ENCODE measurements at places on chromosomes 4 and X.

DNA sequence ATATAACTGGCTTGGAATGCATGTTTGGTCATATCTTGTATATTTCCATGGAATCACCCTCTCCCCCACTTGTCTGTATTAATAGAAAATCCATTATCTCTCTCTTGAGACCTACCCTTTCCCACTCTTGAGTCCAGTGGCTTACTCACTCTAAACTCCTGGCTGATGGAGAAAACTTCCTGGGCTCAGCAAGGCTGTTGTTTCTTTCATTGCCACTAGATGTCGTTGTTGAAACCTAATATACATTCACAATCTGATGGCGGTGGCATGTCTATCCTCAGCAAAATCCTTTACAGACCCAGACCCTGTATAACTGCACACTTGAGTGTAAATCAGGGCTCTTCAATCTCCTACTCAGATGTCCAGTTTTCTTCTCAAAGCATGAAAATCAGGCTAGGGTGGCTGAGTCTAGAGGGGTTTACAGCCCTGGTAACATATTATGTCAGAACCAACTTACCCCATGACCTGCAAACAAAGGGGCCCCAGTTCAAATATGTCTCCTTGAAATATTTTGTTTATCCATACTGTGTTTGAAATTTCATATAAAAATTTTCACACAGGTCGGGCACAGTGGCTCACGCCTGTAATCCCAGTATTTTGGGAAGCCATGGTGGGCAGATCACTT, 70.0 kb upstream of the FAM241A start:
- no peak for DNase-seq

DNA sequence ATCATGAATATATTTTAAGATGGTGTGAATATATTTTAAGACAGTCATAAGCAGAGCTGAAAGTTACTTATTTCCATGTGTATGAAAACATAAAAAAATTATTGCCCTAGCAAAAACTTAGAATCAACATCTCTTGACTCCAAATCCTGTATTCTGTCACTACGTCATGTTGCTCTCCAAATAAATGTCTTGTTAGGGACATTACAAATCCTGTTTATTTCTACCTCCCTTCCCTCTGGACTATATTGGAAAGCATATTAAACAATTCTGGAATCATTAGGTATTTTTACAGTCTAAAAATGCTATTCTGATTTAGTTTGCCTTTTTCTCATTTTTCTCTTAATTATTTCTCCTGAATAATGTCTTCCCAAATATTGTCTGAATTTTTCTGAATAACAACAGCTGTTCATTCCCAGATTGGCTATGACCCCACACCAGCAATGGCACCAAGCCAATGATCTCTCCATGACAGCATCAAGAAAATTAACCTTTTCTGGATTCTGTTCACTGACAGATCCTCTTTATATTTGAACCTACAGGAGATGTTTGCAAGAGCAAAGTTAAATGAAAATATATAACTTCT, 523.1 kb downstream of the IQCM start:
- DNase-seq = no peak

GRCh38 chr4:80178964-80179363, 18.3 kb upstream of the PRDM8 start:
- no peak for DNase-seq

DNA sequence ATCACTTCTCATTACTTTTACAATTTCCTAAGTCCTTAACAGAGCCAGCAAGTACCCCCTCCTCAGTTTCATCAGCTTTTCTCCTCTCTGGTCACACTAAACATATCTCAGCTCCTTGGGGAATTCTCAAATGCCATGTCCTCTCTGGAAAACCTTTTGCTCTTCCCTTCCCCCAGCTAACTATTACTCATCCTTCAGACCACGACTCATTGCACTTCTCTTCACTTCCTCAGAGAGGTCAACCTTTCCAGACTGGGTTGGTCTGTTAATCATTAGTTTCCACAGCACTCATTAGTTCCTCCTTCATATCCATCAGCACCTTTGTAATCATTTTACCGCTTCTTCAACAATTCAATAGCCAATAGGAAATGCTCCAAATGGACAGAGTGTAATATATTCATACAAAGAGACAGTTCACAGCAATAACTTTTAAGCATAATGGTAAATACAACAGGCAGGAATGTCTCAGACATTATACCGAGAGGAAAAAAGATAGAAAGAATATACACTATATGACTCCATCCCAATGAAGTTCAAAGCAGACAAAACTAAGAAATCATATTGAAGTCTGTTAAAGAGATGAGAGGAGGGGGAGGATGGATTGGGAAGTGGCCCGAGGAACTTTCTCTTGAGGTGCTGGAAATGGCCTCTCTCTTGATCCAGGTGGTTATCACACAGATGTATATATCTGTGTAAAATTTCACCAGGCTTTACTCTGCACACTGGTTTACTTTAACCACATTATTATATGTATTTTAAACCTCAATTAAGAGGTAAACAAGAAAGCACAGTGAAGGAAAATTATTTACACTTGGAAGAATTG, 39.6 kb downstream of the DDX60L start:
- DNase-seq = no peak

- DNase-seq = no peak
These were observed 1552.6 kb downstream of the C4orf33 start for GRCh38 chr4:130648570-130648969.

- DNase-seq = no peak
These were observed 559.1 kb downstream of the ZNF674 start for GRCh38 chrX:45986081-45986480.

DNA sequence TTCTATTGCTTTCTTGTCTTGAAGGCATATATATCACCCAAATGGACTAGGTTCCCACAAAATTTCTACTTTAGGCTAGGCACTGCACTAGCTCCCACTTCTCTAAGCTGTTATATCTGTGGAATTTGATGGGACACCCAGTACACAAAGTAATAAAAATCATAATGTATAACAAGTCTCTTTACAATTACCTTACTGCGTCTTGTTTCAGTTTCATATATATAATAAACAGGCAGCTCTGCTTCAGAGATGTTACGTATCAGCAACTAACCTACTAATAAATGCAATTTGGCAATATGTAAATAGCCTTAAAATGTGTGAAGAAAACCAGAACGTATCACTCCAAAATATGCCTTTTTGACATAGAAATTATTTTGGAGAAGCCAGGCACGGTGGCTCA, 42.0 kb upstream of the UGDH start:
- no peak for DNase-seq

GRCh38 chr4:48008021-48008596, 8.4 kb downstream of the CNGA1 start:
- no peak for DNase-seq

GRCh38 chrX:153723351-153724251, 586 bp downstream of the BCAP31 start:
- peak; percentile 42 for DNase-seq

DNA sequence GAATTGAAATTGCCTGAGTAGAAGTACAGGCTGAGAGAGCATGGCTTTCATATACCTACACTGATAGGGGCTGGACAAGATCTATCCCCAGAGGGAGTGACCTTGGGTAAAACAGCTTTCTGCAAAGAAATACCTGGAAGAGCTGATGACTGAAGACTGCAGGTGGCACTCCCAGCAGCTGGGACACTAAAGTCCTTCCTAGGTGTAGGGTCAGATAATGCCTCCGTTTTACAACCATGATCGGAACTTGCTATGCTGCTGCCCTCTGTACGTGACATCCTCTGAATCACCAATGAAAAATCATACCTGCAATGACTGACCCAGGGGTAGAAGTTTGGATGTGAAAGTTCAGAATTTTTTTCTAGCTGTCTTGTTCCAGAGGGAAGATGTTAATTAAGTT, 107.2 kb upstream of the WDR1 start:
- no peak for DNase-seq

All from stimulated activated CD4-positive, alpha-beta T cell treated with anti-CD3 and anti-CD28 coated beads, Interleukin-1b, Interleukin-23, amount 100 ng/mL, for 48 hours (primary cell).